ENCODE measurements at places on chromosomes 11 and 22.

DNA sequence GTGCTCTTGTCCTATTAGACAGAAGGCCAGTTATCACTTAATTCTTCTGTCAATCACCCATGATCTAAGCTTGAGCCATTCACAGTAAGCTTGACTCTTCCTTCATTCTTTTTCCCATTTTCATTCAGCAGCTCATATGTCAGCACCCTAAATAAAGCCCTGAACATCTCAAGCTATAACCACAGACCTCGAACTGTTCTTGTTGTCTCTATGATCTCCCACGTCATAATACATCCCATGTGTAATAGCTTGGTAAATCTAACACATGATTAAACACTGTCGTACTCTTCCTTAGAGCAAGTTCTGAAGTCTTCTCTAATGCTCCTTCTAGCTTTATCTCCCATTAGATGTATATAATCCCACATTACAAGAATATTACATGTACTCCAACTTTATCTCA, 14.4 kb downstream of the MUC15 start:
- no peak for DNase-seq

DNA sequence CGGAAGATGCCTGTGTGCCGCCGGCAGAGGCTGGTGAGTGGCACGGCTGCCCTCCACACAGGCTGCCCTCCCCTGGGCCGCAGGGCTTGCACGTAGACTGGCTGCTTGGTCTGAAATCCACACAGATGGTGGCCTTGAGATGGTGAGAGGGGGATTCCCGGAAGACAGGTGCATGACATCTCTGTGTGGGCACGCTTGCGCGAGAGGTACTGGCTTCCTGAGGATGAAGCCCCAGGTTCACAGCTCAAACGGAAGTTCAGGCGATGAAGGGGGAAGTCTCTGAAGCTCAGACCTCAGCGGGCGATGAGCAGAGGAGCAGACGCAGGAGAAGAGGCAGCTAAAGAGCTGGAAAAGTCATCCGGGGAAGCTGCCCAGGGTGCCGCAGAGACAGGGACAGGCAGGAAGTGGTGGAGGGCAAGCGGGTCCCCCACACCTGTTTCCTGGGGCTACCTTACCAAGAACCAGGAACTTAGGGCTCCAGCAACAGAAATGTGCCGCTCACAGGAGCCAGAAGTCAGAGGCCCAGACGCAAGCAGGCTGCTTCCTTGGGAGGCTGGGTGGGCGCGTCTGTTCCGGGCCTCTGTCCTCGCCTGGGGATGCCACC, 7.2 kb downstream of the CRELD2 start:
- peak; percentile 92 for DNase-seq

GRCh38 chr11:103997082-103997481, 39.4 kb upstream of the DDI1 start:
- DNase-seq: no peak

DNA sequence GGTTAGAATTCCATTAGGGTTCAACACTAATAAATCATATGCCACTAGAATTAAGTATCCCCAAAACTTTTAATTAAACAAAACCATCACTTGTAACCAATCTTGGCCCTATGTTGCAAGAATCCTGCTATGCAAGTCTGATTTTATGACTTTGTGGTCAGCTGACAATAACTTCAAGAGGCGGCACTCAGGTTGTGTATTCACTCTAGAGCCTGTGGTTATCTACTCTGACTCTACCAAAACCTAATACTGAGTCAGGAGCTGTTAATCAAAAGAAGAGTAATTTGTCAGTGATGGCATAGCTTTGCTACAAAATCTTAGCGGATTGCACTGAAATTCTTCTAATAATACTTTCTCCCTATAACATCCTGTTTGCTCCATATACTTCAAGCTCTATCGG, 253.7 kb downstream of the AASDHPPT start:
- no peak for DNase-seq
